ENCODE measurements at places on chromosomes 1 and 21. TPM values are rescaled to one million over a fixed set of nuclear protein-coding genes. Genes with fewer than 3 reads are reported as not detected.

DNA sequence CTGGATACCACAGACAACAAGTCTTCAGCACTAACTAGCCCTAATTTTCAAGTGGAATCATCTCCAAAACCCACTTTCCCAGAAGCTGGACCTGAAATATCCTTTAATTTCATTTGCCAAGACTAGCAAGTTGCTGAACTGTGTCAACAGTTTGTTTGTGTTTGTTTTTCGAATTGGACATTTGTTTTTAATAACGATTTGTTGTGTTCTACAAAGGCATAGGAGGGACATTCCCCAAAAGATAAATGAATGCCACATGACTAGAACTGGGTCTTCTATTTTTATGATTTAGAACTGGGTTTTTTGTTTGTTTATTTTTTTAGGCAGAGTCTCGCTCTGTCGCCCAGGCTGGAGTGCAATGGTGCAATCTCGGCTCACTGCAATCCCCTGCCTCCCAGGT, 17.9 kb downstream of the LUZP1 start:
- H3K27ac ChIP-seq, result no peak overlapping the region
- no peak overlapping the region for H3K4me3 ChIP-seq
- no peaks in the 10 kb centered on the region for H3K36me3 ChIP-seq
- H3K4me1 ChIP-seq, result peaks cover 34% of the 10 kb centered on the region

- peak; percentile 87 for DNase-seq
- no peaks in the 10 kb centered on the region for H3K36me3 ChIP-seq
- peak within 1 kb of the TSS; percentile 67 for H3K27ac ChIP-seq
- H3K27me3 ChIP-seq, result peaks cover 35% of the 10 kb centered on the region
- peaks cover 47% of the 10 kb centered on the region for H3K4me1 ChIP-seq
Measured at GRCh38 chr1:20485527-20486456, at the start of gene CAMK2N1. TSS of gene CAMK2N1 (minus strand) at chr1:20486210. CDS start at chr1:20485379, 831 bp downstream.

DNA sequence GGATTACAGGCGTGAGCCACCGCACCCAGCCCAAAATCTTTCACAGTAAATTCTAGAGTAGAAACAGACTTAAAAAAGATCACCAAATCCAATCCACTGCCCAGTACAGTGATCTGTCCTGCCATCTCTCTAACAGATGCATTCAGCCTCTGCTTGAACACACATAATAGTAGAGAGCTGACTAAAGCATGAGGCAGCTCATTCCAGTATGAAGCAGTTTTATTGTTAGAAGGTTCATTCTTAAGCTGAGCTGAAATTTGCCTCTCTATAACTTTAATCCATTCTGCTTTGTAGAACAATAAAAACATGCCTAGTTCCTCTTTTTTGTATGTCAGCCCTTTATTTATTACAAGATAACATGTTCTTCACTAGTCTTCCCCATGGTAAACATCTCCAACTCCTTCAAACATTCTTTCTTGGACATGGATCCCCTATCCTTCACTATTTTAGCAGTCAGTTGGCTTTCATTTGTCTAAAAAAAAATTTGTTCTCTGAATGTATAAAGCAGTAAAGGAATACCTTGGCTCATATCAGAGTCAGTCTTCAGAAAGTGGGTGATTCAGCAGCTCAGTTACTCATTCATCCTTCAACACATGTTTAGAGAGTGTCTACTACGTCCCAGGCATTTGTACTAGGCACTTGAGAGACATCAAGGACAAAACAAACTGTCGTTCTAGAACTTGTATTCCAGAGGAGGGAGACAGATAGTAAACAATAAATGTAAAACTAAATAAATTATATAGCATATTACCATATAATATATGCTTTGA, 10.7 kb upstream of the PTBP2 start:
- no peak overlapping the region for H3K27ac ChIP-seq
- no peak overlapping the region for H3K4me3 ChIP-seq
- no peaks in the 10 kb centered on the region for H3K36me3 ChIP-seq
- H3K27me3 ChIP-seq, result no peaks in the 10 kb centered on the region
- no peaks in the 10 kb centered on the region for H3K4me1 ChIP-seq

DNA sequence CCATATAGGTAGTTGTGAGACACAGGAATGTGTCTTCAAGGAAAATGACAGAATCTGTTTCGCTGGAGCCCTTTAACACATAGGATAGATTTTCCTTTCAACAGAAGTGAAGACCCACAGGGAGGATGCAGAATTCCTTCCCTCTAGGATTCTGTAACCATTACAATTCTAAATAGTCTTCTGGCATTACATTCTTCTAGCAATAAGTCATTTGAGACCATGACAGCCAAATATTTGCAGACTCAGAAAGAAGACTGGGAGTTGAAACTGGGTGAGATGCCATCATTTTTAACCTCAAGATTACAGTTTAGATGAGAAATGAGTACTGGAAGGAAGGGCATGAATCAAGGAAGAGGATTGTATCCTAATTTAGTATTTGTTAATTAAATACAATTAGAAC, 61.6 kb downstream of the ZBTB18 start:
- no peaks in the 10 kb centered on the region for H3K36me3 ChIP-seq
- H3K4me1 ChIP-seq, result no peaks in the 10 kb centered on the region
- H3K27ac ChIP-seq, result no peak overlapping the region
- no peaks in the 10 kb centered on the region for H3K27me3 ChIP-seq
- H3K4me3 ChIP-seq, result no peak overlapping the region

- no peaks in the 10 kb centered on the region for H3K36me3 ChIP-seq
- H3K27me3 ChIP-seq, result peaks cover 27% of the 10 kb centered on the region
- no peak for DNase-seq
- H3K27ac ChIP-seq, result no peak overlapping the region
- H3K4me3 ChIP-seq, result no peak overlapping the region
Measured at GRCh38 chr1:207911856-207912760, 1.2 kb upstream of the CD34 start.

DNA sequence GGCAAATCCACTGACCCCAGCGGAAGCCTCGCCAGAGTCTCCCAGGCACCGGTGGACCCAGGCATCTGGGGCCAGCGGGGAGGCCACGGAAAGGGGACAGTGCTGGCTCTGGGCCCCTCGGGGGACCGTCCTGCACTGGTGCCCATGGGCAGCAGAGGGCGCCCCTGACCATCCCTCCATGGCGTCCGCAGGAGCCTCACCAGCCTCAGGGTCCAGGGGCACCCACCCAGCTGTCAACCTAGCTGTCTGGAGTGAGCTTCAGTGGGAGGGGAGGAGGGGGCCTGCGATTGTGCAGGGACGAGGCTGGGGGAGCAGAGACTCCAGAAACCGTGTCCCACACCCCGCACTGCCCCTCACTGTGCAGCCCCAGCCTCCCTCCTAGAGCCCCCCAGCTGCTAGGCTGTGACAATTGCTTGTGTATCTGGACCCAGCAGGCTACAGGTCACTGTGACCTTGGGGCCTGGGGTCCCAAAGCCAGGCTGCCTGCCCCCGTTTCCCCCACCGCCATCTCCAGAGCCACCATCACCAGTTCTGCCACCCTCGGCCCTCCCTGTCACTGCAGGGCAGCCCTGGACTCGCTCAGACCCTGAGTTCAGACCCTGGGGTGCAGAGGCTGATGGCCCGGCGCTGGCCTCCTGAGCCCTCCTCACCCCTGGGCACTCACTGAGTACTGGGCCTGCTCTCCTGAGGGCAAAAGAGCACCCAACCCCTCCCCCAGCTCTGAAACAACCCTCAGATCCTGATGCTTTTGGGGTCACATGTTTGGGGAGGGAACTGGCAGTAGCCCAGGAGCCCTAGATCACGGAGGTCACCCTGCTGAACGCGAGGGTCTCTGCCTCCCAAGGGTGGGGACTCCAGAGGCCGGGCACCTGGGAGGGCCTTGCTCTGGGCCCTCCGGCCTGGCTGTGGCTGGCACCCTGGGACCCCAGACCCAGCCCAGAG, 10.6 kb upstream of the COL6A1 start:
- peaks cover 32% of the 10 kb centered on the region for H3K4me1 ChIP-seq
- peak; percentile 81 for DNase-seq
- no peaks in the 10 kb centered on the region for H3K36me3 ChIP-seq
- H3K27ac ChIP-seq, result peak overlapping the region; percentile 88
- H3K27me3 ChIP-seq, result no peaks in the 10 kb centered on the region

DNA sequence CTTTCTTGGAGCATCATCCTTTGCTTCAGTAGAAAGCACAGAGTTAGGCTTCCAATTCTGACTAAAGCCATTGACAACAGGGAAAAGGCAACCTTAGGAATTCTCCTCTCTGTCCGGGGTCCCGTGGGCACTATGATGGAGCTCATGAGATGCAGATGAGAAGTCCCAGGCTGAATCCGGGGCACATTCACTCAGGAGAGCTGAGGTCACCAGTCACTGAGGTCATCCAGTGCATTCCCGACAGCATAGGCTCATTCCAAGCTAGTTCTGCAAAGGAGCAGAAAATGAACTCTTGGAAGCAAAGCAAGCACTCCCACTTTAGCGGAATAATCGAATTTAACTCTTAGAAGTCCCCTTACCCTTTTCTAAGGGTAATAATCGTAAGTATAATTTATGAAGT, 6.8 kb downstream of the CR1 start:
- H3K4me1 ChIP-seq, result no peaks in the 10 kb centered on the region
- H3K36me3 ChIP-seq, result peaks cover 14% of the 10 kb centered on the region
- H3K27me3 ChIP-seq, result no peaks in the 10 kb centered on the region
- H3K27ac ChIP-seq, result no peak overlapping the region
- H3K4me3 ChIP-seq, result no peak overlapping the region

DNA sequence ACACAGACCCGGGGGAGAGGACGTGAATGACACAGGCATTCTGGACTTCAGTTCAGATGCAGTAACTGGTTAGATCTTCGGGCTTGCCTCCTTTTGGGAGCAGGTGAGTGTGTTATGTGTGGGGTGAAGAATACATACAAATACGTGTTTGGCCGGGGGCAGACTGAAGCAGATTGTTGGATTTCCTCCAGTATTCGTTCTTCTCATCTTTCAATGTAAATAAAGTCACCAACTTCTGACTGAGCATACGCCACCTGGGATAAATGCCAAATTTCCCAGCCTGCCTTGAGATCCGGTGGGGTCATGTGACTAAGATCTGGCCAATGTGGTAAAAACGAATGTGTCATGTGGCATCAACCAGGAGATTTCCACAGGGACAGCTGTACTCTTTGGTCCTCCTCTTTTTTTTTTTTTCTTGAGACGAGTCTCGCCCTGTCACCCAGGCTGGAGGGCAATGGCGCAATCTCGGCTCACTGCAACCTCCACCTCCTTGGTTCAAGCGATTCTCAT, 189.8 kb downstream of the RGS7 start:
- DNase-seq, result no peak
- no peaks in the 10 kb centered on the region for H3K4me1 ChIP-seq
- H3K36me3 ChIP-seq, result no peaks in the 10 kb centered on the region
- no peak overlapping the region for H3K4me3 ChIP-seq

DNA sequence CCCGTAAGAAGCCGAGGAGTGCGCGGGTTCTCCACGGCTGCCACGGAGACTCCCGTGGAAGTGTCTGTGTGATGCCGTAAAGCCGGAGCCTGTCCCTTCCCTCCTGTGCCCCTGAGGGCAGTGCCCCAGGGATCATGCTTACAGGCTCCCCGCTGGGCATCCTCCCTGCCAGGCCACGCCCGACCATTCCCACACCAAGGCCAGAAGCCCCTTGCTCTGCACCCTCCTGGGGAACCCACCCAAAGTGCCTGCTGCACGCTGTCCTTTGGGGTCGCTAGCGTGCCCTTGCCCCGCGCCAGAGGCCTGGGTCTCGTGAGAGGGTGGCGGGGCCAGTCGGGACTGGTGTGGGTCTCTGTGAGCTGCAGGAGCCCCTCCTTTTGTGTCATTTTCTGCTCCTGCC, 228.5 kb upstream of the C1orf174 start:
- no peak overlapping the region for H3K27ac ChIP-seq
- no peaks in the 10 kb centered on the region for H3K36me3 ChIP-seq
- H3K27me3 ChIP-seq, result no peaks in the 10 kb centered on the region
- peak; percentile 51 for DNase-seq
- H3K4me1 ChIP-seq, result no peaks in the 10 kb centered on the region

GRCh38 chr1:164613176-164613575, 54.2 kb downstream of the PBX1 start:
- no peak overlapping the region for H3K4me3 ChIP-seq
- DNase-seq, result no peak
- peaks cover 22% of the 10 kb centered on the region for H3K4me1 ChIP-seq
- no peaks in the 10 kb centered on the region for H3K27me3 ChIP-seq
- H3K36me3 ChIP-seq, result no peaks in the 10 kb centered on the region
- no peak overlapping the region for H3K27ac ChIP-seq

DNA sequence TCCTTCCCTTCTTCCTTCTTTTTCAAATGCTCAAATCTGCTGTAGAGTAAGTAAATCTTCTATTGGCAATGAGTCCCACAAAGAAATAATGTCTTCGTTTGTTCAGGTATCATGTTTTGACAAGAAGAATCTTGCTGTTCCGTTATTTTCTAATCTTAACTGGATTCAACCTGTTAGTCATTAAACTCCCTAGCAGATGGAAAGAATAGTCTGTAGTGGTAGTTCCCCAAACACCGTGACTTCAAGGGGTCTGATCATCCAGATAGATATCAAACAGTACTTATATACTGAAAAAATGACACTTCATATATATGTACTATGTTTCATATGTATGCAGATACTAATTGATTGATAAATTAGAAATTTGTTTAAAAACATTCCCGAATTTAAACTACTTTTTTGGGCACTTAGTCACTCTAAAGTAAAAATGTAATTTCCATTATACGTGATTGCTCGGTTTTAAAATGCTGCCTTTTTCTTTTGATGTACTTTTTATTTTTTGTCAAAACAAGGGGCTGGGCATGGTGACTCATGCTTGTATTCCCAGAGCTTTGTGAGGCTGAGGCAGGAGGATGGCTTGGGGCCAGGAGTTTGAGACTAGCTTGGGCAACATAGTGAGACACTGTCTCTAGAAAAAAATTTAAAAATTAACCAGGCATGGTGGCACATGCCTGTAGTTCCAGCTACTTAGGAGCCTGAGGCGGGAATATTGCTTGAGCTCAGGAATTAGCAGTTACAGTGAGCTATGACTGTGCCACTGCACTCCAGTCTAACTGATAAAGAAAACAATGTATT, 335.7 kb upstream of the SNX7 start:
- H3K36me3 ChIP-seq, result no peaks in the 10 kb centered on the region
- DNase-seq, result no peak
- no peak overlapping the region for H3K4me3 ChIP-seq
- H3K4me1 ChIP-seq, result peaks cover 15% of the 10 kb centered on the region
- no peaks in the 10 kb centered on the region for H3K27me3 ChIP-seq

- peaks cover 14% of the 10 kb centered on the region for H3K4me1 ChIP-seq
- no peak overlapping the region for H3K4me3 ChIP-seq
- H3K36me3 ChIP-seq, result no peaks in the 10 kb centered on the region
- DNase-seq, result no peak
- H3K27me3 ChIP-seq, result no peaks in the 10 kb centered on the region
- peak overlapping the region; percentile 65 for H3K27ac ChIP-seq
Measured at GRCh38 chr1:25609921-25610320, 6.7 kb upstream of the MAN1C1 start.

- no peaks in the 10 kb centered on the region for H3K36me3 ChIP-seq
- DNase-seq, result no peak
- H3K4me3 ChIP-seq, result no peak overlapping the region
Measured at GRCh38 chr1:201761871-201762270, 67.1 kb upstream of the IPO9 start.

The SERTAD4 gene
- not detected for total RNA-seq

The SAMSN1 gene
- total RNA-seq, result 59.9 TPM

The E2F2 gene
- total RNA-seq, result 8.4 TPM

The TATDN3 gene
- total RNA-seq, result 25.6 TPM

The ABCA4 gene
- total RNA-seq, result 0.64 TPM
